Renal pelvis (tissue), 12 donors: ENCODE measurements at places on chromosomes 4 and X. TPM values are rescaled to one million over a fixed set of nuclear protein-coding genes. Genes with fewer than 3 reads are reported as not detected.

The PNMA5 gene
- polyA plus RNA-seq: 0.36 TPM

The MAGEB17 gene
- 0.13 TPM for polyA plus RNA-seq

The TAF7L gene
- polyA plus RNA-seq: 0.50 TPM

- DNase-seq: no peak
These were observed 69.6 kb downstream of the FGFBP1 start for GRCh38 chr4:15868826-15869413.

GRCh38 chr4:67892905-67893304, 9.1 kb upstream of the TMPRSS11D start:
- DNase-seq: no peak

DNA sequence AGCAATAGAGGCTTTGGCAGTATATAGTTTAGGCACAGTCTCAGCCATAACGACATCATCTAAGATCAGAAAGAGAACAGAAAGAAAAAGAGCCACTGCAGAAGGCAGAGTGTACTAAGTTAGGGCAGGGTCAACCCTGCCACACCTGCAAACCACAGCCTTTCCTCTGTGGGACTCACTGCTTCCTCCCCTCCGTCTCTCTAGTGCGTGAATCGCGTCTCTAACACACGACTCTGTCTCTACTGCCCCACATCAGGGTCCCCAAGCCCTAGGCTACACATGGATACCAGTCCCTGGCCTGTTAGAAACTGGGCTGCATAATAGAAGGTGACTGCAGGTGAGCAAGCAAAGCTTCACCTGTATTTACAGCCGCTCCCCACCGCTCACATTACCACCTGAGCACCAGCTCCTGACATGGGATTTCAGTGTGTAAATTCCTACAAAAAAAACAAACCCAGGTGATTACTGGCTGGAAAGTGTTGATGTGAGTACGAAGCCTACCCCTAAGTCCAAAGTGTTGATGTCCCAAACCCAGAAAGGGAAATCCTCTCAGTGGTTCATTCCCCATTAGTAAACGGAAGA, 128.9 kb downstream of the PRKX start:
- DNase-seq: no peak

DNA sequence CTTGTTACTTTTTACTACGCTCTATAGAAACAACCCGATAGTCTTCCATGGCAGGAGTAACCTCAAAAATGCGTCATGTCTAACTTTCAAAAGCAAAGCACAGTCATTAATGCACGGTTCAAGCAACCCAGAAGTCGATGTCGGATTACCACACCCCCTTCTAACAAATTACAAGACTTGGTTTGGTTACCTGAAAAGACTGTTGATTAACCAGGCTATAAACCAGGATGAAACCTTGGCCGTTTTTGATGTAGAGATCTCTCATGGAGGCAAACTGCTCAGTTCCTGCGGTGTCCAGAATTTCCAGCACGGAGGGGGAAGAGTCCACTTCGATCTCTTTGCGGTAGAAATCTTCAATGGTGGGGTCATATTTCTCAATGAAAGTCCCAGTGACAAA, 2.4 kb downstream of the RAP2C start:
- peak; percentile 12 for DNase-seq

DNA sequence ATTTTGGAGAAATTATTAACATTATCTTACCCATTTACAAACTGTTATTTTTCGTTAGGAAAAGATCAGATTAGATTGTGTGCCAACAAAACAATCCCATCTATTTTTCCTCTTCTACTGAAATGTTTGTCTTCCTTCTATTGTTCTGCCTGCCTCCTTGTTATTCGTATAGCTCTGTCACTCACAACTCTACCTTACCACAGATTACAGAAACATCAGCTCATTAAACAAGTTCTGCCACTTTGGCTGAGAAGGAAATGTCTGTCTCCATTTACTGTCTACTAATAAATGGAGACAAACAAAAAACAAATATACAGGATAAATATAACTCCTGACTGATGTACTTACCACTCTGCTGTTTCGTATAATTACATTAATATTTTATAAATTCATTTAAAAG, 211.4 kb downstream of the ENOX2 start:
- DNase-seq: no peak

GRCh38 chr4:166886718-166887117, 347.6 kb downstream of the SPOCK3 start:
- DNase-seq: no peak

DNA sequence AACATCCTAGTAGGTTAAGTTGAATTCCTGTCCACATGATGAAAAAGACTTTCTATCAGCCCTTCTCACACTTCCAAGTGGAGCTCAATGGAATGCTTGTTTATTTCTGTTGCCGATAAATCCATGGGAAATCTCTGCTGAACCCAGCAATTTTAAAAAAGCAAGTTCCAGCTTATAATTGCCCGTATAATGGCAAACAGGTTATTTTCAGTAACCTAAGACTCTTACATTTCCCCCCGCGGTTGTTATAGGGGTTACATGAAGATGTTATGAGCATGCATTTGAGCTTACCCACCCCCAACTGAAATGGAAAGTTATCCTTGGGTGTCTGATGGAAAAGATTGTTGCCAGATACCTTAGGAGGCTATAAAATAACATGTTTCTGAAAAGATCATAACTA, 136.2 kb downstream of the PALLD start:
- DNase-seq: no peak

GRCh38 chr4:10093801-10094552, 22.6 kb downstream of the WDR1 start:
- peak; percentile 19 for DNase-seq

- DNase-seq: no peak
These were observed 635.4 kb downstream of the SPRY1 start for GRCh38 chr4:124032035-124032434.

- no peak for DNase-seq
These were observed 781 bp upstream of the SPON2 start for GRCh38 chr4:1172971-1173757.
